ENCODE measurements at places on chromosomes 2 and 18.

GRCh38 chr2:191835539-191836350 is 11.1 kb downstream of the CAVIN2 start:
- no peak for DNase-seq

DNA sequence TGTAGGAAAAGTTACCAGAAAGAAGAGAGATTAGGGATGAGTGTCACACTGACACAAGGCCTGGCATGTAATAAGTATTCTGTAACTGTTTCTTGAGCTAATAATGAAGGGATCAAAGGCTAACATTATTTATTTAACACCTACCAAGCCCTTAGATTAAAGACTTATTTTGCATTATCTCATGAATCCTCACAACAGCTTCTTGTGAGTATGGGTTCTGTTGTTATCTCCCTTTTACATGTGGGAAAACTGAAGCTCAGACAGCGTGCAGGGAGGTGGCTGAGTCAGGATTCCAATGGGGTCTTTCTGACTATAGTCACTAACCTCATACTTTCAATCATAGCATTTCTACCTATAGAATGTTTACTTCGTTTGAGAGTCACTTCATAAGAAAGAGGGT is 79.0 kb upstream of the PROKR1 start:
- DNase-seq: no peak

DNA sequence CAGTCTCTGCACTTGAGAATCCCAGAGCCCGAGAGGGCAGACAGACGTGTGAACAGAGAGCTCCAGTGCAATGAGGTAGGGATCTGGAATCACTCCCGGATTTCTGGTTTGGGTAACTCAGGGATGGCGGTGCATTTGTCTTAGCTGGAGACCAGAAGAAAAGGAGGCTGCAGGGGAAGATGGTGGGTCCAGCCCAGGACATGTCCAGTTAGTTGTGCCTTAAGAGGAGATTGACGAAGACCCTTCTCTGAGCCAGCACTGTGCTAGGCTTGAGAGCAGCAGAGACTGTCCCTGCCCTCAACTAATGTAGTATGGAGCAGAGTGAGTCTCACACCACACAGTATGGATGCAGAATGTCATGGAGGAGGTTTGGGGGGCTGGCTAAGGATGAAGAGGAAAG is 150.6 kb upstream of the COPS8 start:
- peak; percentile 38 for DNase-seq

- DNase-seq: no peak
These were observed 64.2 kb downstream of the RBMS1 start for GRCh38 chr2:160429248-160430000.

GRCh38 chr2:237931205-237931721 is 35.6 kb upstream of the UBE2F start:
- no peak for DNase-seq

DNA sequence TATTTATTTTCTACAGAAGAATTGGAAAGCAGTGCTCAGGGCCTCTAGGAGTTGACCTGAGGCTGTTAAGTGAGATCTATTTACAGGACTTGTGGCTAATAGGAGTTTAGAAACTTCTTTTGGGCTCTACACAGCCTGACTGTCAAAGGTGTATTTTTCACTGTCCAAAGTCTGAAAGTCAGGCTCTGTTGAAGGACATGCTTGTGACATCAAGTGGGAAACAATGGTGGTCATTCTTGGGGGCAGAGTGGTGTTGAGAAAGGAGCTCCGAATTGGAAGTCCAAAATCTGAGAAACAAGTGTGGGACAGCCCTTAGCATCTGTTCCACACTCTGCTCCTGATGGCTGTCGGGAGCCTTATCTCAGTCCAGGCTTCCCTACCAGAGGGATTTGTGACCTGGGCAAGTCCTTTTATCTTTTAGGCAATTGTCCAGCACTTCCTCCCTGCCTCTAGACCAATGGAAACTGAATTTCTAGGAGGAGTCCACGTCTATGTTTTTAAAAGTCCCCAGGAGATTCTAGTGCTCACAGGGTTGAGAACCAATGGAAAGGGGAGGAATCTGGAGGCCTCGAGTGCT is 76.4 kb downstream of the LIPG start:
- DNase-seq: no peak
